ENCODE measurements at places on chromosomes 12 and 14. TPM values are rescaled to one million over a fixed set of nuclear protein-coding genes. Genes with fewer than 3 reads are reported as not detected.

The PUS7L gene
- total RNA-seq: 25.5 TPM

The MYH7 gene
- not detected for total RNA-seq

The WSCD2 gene
- not detected for total RNA-seq

The DCAF4 gene
- total RNA-seq: 16.0 TPM

The KRT6C gene
- total RNA-seq: not detected

The PTCSC3 gene
- total RNA-seq: not detected

The CLEC14A gene
- 259 TPM for total RNA-seq

The GPRC5D gene
- total RNA-seq: not detected

The ASIC1 gene
- 1.1 TPM for total RNA-seq

The SLC6A13 gene
- total RNA-seq: not detected

The TMEM229B gene
- under 0.01 TPM for total RNA-seq

The KCNC2 gene
- not detected for total RNA-seq

The CAPZA3 gene
- total RNA-seq: not detected

The NFE2 gene
- total RNA-seq: not detected

The APAF1 gene
- total RNA-seq: 49.7 TPM

The RPS6KL1 gene
- 12.5 TPM for total RNA-seq

The PCED1B gene
- total RNA-seq: 0.40 TPM

The RDH16 gene
- total RNA-seq: under 0.01 TPM

The RIN3 gene
- total RNA-seq: 8.8 TPM

The DDIT3 gene
- total RNA-seq: 6.3 TPM

The OTOGL gene
- 5.3 TPM for total RNA-seq

The ANG gene
- 4.3 TPM for total RNA-seq

The KERA gene
- not detected for total RNA-seq

The KRT83 gene
- total RNA-seq: not detected

The PSME1 gene
- 90.6 TPM for total RNA-seq

The KRT77 gene
- total RNA-seq: not detected

The CLBA1 gene
- total RNA-seq: 5.1 TPM

The STAT2 gene
- 67.8 TPM for total RNA-seq

The KRT85 gene
- total RNA-seq: not detected

The KRT79 gene
- not detected for total RNA-seq

The AHSA1 gene
- total RNA-seq: 135 TPM

The OAS3 gene
- total RNA-seq: 24.5 TPM
